Activated T-cell treated with anti-CD3 and anti-CD28 coated beads, Interleukin-2, amount 50 U/mL, for 4 hours (primary cell): ENCODE measurements at places on chromosomes 2 and 18. TPM values are rescaled to one million over a fixed set of nuclear protein-coding genes. Genes with fewer than 3 reads are reported as not detected.

DNA sequence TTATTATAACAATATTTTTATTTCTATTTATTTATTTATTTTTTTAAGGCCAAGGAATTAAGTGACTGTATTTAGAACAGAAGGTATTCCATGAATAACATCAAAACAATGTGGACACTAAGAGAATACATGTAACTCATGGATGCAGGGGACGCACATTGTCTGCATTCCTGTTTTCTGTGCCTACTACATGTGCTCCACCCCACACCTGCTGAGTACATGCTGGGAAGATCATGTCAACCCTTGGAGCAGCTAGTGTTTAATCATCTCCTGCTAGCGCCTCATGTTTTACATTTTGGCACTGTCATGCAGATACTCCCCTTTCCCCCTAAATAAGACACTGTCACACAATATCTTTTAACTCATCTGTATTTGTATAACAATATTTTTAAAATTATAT, 29.3 kb downstream of the DPYSL5 start:
- DNase-seq = no peak

GRCh38 chr2:62524293-62524941, 18.4 kb upstream of the TMEM17 start:
- DNase-seq = no peak

GRCh38 chr18:46477425-46478011, 179.5 kb downstream of the LOXHD1 start:
- DNase-seq = no peak

Gene GAD1
- 2.6 TPM for total RNA-seq

Gene CD207
- total RNA-seq = not detected
